Lower lobe of right lung (tissue), 2 donors: ENCODE measurements at places on chromosomes 5 and 9. TPM values are rescaled to one million over a fixed set of nuclear protein-coding genes. Genes with fewer than 3 reads are reported as not detected.

GRCh38 chr9:121239071-121239470 is 28.9 kb upstream of the GSN start:
- DNase-seq = no peak

DNA sequence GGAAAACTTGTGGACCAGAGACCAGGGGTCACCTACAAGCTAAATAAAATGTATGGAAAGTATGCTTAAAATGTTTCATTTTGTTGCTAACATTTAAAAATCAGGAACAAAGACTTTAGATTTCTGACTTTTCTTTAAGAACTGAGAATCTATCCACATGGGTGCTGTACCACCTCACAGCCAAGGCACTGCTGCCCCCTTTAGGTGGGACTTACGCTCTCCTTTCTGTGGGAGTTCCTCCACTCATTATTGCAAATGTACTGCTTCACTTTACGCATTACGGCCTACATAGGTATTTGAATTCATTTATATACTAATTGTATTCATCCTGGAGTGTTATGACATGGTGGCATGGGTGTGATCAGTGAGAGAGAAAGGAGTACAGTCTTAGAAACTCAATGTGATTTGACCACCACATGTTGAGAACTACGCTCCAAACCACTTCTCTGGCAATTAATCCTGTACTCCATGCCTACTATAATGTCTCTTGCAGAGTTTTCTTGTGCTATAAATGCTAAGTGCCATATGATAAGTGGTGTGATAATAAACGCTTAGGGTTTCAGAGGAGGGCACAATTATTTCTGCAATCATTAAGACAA is 24.7 kb upstream of the CETN3 start:
- DNase-seq = peak; percentile 59

The CCDC180 gene
- total RNA-seq = 11.3 TPM

GRCh38 chr5:175696139-175696854 is 38.4 kb downstream of the HRH2 start:
- peak; percentile 90 for DNase-seq

The CA9 gene
- not detected for total RNA-seq

GRCh38 chr5:53819482-53819881 is 259.0 kb downstream of the NDUFS4 start:
- no peak for DNase-seq

- no peak for DNase-seq
Measured at GRCh38 chr5:68258531-68258930, 43.0 kb downstream of the PIK3R1 start.

The TERT gene
- total RNA-seq = not detected

DNA sequence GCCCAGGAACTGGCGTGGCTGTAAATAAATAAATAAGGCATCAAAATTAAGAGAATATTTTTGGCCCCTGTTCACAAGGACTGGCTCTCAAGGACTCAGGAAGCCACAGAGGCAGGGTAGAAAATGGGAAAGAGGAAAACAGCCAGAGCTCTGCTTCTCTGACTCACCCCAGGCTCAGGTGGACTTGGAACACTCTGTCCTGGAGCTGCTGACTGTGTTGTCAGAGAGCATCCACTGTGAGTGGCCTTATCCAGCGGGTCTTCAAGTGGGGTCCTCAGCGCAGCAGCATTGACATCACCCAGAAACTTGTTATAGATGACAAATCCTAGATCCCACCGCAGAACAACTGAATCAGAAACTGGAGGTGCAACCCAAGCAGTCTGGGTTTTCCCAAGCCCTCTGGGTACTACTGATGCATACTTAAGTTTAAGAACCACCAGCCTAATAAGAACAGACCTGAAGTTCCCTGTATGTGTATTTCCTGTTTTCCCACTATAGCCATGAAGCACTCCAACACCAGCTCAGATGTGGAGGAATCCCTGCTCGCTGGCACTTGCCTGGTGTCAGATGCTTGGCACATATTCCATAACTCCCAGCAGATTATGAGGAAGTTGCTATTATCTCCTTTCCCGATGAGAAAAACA is 20.5 kb downstream of the ADRA1B start:
- DNase-seq = no peak

DNA sequence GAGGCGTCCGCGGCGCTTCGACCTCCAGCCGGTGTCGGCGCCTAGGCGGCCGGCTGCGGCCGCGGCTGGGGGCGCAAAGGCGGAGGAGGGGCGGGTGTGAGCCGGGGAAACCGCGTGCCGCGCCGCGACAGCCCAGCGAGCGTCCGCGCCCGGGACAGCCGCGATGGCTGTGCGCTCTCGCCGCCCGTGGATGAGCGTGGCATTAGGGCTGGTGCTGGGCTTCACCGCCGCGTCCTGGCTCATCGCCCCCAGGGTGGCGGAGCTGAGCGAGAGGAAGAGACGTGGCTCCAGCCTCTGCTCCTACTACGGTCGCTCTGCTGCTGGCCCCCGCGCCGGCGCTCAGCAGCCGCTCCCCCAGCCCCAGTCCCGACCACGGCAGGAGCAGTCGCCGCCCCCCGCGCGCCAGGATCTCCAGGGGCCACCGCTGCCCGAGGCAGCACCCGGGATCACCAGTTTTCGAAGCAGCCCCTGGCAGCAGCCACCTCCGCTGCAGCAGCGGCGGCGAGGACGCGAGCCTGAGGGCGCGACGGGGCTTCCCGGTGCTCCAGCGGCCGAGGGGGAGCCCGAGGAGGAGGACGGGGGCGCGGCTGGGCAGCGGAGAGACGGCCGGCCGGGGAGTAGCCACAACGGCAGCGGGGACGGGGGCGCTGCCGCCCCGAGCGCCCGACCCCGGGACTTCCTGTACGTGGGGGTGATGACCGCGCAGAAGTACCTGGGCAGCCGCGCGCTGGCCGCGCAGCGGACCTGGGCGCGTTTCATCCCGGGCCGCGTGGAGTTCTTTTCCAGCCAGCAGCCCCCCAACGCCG is 605 bp downstream of the CHSY3 start:
- peak; percentile 44 for DNase-seq

DNA sequence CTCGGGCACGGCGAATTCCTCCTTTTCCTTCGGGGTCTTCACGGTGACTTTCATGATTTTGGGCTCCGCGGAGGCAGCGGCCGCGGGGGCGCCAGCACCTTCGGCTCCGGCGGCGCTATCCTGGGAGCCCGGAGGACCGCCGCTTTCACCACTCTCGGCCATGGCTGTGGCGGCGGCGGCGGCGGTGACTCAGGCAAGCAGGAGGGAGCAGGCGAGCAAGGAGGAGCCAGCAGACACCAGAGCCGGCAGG is 315 bp downstream of the UBQLN1 start:
- no peak for DNase-seq

- no peak for DNase-seq
Measured at GRCh38 chr9:134455537-134455933, 129.3 kb downstream of the RXRA start.

DNA sequence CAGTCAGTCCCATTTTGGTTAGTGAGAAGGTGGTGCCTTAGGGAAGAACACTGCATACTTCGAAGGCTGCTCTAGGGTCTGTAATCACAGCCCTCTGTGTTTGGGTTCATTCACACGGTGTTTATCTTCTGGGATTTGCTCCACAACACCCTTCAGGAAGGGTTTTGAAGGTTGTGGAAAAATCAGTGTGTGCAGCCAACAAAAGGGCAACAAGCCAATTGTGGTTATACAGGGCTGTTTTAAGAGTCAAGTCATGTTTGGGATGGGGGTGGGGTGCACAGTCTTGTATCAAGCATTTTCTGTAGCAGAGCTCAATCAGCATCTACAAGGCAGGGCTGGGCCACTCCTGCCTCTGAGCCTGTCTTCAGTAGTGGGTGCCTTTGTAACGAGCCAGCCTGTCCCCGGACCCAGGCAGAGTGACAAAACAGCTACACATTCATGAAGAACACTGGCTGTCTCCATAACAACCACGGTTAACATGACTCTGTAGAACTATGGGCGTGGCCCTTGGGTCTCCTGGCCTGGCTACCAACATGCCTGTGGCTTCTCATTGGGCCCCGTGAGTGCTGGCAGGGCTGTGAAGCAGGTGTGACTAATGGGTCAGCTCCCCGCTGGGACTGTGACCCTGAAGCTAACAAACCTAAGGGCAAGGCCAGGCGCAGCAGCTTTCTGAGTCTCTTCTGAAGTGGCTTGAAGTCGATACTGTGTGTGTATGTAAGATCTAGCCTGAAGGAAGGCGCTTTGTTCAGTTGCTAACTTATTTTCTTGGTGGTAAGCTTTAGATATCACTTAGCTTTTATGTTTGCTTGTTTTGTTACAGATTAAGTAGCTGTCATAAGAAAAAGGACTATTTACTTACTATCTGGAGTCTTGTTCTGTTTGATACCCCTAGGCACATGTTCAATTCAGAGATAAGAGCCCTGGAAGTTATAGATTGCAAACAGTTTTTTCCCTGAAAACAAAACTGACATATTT is 27.9 kb upstream of the GOLM1 start:
- DNase-seq = peak; percentile 88

The PCA3 gene
- total RNA-seq = not detected

- no peak for DNase-seq
Measured at GRCh38 chr9:18485714-18486113, 11.8 kb downstream of the ADAMTSL1 start.

DNA sequence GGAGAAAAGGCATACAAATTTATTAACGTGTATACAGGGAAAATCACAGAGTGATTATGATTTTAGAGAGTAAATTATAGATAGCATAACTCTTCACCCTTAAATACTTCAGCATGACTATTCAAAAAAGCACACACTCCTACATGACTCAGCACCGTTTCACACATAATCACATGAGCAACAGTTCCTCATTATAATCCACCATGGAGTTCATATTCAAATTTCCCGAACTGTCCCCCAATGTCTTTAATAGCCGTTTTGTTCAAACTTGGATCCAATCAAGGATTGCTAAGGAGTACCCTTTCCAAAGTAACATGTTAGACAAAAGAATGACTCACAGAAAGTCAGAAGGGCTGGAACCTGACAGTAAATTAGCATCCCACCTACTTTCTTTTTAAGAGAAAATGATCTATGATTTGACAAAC is 32.1 kb downstream of the RAPGEF1 start:
- no peak for DNase-seq

GRCh38 chr5:73497497-73498056 is 665 bp upstream of the BTF3 start:
- DNase-seq = no peak

- no peak for DNase-seq
Measured at GRCh38 chr5:14258840-14259239, 115.7 kb downstream of the TRIO start.

DNA sequence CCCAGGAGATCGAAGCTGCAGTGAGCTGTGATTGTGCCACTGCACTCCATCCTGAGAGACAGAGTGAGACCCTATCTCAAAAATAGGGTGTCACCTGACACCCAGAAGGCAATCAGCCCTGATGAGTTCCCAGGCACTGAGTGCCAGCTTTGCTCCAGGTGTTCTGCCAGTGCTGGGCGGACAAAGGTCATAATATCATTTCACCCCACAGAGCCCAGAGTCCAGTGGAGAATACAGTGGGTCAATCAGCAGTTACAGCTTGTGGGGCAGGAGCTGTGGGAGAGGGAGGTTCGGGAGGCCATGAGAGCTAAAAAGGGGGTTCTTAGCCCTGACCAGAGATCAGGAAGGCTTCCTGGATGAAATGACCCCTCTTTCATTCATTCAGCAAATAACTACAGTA is 24.4 kb upstream of the SH3RF2 start:
- DNase-seq = no peak

DNA sequence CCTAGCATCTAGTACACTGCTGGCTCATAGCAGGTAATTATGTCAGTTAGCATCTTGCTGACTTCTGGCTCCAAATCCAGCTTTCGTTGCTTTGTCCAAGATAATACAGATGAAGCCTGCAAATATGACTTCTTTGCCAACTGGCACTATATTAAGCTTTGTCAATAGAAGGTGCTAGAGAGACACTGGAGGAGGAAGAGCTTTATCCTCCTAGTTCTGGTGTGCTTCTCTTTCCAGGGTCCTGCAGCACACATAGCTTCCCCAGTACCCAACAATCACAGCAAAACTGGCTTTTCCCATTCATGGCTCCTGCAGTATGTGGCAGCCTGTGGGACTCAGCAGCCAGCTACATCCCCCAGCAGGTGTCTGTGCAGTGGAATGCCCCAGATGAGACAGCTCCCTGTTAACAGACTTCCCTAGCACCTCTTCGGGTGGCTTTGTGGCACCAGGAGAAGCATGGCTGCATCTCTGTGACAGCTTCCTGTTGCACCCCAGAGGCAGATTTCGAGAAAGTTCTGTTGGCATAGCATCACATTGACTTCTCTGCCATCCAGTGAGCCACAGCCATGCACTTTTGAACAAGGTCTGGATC is 147.8 kb downstream of the OXCT1 start:
- no peak for DNase-seq

GRCh38 chr9:75088646-75089372 is 495 bp downstream of the OSTF1 start:
- peak; percentile 87 for DNase-seq

GRCh38 chr5:142770650-142771609 is 753 bp downstream of the ARHGAP26 start:
- DNase-seq = peak; percentile 74

DNA sequence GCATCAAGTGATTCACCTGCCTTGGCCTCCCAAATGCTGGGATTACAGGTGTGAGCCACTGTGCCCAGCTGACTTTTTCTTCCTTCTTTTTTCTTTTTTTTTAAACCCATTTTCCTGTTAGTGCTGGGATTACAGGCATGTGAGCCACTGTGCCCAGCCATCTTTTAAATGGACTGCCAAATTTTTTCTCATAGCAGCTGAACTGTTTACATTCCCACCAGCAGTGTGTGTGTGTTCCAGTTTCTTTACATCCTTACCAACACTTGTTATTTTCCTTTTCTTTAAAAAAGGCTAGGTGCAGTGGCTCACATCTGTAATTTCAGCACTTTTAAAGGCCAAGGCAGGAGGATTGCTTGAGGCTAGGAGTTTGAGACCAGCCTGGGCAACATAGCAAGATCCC is 76.9 kb downstream of the UBE2R2 start:
- no peak for DNase-seq

GRCh38 chr5:9207817-9208418 is 338.0 kb downstream of the SEMA5A start:
- no peak for DNase-seq

The GABRA1 gene
- not detected for total RNA-seq

The ZCCHC7 gene
- 20.4 TPM for total RNA-seq

DNA sequence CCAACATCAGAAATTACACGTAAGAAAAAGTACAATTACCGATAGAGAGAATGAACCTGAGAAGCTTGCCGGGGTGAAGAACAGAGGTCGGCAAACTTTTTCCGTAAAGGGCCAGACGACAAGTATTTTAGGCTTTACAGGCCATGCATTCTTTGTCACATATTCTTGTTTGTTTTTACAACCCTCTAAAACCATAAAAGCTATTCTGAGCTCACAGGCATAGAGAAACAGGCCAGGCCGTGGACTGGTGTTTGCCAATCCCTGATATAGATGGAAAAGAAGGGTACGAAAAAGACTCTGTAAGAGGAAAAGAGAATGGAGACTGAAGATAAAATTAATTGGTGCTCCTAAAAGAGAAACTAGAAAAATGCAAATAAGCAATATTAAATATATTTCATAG is 15.4 kb downstream of the SFXN1 start:
- DNase-seq = no peak

DNA sequence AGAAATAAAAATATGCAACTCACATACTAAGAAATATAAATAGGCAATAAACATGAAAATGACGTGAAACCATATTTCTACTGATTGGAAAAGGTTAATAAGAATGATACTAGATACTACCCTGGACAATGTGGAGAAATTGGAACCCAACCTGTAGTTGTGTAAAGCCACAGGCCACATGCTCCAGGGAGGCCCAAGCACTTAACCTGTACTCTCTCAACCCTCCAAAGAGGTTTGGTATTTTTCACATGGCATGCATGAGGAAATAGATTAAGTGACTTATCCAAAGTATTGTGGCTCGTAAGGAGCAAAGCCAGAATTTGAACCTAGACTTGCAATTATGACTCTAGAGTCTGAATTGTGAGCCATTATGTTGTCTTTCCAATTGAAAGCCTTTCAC is 13.4 kb downstream of the LIFR start:
- no peak for DNase-seq
